ENCODE measurements at places on chromosomes 16 and 17.

GRCh38 chr16:85138825-85139627 lies 26.8 kb upstream of the CIBAR2 start:
- no peak for DNase-seq

- DNase-seq, result no peak
Measured at GRCh38 chr16:23448392-23448791, 4.6 kb downstream of the COG7 start.

DNA sequence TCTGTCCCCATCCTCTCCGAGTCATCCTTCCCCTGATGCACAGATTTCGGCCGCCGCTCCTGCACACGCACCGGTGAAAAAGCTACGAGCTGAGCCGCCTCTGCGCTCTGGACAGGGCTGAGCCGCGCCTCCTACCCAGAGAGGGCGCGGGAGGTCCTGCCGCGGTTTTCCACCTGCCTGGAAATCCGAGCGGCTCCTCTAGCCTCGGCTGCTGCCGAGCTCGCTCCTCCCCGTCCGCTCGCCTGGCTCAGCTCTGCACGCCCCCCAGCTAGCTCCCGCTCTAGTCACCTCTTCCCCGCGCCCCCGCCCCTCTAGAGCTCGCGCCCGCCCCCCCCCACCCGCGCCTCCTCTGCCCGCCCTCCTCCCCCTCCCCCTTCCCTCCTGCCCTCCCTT lies 198 bp upstream of the SHISA9 start:
- no peak for DNase-seq

- no peak for DNase-seq
Measured at GRCh38 chr17:36576793-36577192, 14.9 kb upstream of the DHRS11 start.

DNA sequence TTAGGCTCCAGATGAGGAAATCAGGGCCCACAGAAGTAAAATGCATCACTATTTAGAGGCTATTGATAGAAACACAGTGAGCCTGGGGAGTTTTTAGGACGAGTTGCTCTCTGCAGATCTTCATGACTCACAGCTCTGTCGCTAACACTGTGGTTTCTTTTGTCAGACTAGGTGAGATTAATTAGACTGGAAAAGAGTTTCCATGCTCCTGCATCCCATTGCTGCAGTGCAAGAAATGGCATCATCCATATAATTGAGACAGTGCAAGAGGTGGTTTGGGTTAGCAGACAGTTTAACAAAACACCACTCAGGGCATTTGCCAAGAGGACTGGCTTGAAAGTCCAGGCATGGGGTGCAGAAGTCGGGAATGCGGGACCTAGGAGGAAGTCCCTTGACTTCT lies 198.8 kb upstream of the CACNG5 start:
- no peak for DNase-seq

- DNase-seq, result no peak
Measured at GRCh38 chr16:49760815-49761214, 95.1 kb downstream of the ZNF423 start.

- no peak for DNase-seq
Measured at GRCh38 chr17:43648916-43649315, 12.8 kb downstream of the MEOX1 start.

DNA sequence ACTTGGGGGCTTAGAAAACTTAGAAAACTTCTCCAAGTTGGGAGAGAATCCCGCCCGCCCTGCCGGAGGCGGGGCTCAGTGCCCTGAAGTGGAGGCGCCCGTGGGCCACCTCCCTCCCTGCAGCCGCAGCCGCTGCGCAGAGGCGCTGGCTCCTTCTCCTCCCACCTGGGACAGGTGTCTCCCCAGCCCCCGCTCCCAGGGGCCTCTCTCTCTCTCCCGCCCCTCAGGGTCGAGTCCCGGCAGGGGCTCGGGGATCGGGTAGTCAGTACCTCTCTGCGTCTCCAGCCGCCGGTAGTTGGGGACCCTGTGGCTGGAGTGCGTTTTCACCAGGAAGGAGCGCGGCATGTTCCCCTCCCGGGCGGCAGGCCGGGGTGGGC lies 257 bp downstream of the SNAI3 start:
- DNase-seq, result peak; percentile 42
